A549 treated with CpdA at 1 μM for 4 hours (cell line): ENCODE measurements at places on chromosomes 1 and 21. TPM values are rescaled to one million over a fixed set of nuclear protein-coding genes. Genes with fewer than 3 reads are reported as not detected.

LRRC41 gene
- total RNA-seq: 36.5 to 46.3 TPM (median 42.0 TPM) in 5 replicates

NPR1 gene
- total RNA-seq: 0.80 to 1.2 TPM (median 0.95 TPM) in 5 replicates

COL16A1 gene
- 5.2 to 6.2 TPM (median 5.4 TPM) in 5 replicates for total RNA-seq

DNASE2B gene
- total RNA-seq: not detected in 5 replicates

HOOK1 gene
- total RNA-seq: 0.20 to 0.34 TPM (median 0.24 TPM) in 5 replicates

ZNF670 gene
- total RNA-seq: 3.4 to 5.7 TPM (median 3.7 TPM) in 5 replicates
